NCI-H69 (cell line): ENCODE measurements at places on chromosomes 5 and 9.

DNA sequence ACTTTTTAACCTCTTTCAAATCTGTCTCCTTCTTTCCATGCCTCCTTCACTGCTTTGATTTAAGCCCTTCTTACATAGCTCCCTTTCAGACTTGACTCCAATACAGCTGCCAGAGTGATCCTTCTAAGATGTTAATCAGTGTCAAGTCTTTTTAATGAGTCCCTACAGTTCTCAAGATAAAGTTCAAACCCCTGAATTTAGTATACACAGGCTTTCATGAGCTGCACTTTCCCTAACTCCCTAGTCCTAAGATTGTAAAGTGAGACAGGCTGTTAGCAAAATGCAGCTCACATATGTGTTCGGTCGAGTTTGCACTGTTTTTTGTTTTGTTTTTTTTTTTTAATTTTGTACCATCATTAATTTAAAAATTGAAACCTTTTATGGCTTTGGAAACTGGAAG lies 190.4 kb upstream of the VCAN start:
- DNase-seq: no peak

- no peak for DNase-seq
Measured at GRCh38 chr5:82218374-82219156, 59.6 kb downstream of the RPS23 start.

DNA sequence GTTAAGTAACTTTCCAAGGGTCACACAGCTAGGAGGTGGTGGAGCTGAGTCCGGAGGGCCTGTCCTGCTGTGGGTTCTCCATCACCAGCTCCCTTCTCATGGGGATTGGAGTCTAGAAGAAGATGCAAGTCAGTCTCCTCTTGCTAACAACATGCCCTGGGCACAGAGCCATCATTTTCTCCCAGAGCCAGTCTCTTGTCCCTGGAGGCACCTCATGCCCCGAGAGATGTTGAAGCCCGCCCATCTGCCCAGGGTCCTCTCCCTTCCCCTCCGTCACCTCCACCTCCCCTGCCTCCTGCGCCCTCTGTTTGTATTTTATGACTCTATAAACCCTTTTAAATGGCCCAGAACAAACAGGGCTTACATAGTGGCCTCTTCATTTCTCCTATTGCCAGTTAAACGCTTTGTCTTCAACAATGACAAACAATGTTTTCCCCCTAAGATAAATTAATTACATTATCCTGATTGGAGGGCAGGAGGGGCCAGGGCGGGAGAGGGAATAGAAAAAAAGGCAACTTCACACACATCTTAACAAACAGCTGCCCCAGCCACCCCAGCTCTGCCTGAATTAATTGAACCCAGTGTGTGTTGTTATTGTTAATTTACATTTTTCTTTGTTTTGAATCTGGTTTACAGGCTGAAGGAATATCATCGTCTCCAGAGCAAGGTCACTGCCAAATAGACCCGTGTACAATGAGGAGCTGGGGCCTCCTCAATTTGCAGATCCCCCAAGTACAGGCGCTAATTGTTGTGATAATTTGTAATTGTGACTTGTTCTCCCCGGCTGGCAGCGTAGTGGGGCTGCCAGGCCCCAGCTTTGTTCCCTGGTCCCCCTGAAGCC lies 55.8 kb downstream of the ASS1 start:
- DNase-seq: peak; percentile 92

- peak; percentile 100 for DNase-seq
Measured at GRCh38 chr9:83980395-83981125, at the start of gene RMI1. Gene RMI1, plus strand, starts transcription at chr9:83980805. Its CDS starts 20,182 bp downstream, at chr9:84000987.

- peak; percentile 79 for DNase-seq
Measured at GRCh38 chr9:117335837-117336433, 78.9 kb downstream of the ASTN2 start.

- DNase-seq: peak; percentile 100
Measured at GRCh38 chr5:155529362-155529761, 515.8 kb downstream of the KIF4B start.

DNA sequence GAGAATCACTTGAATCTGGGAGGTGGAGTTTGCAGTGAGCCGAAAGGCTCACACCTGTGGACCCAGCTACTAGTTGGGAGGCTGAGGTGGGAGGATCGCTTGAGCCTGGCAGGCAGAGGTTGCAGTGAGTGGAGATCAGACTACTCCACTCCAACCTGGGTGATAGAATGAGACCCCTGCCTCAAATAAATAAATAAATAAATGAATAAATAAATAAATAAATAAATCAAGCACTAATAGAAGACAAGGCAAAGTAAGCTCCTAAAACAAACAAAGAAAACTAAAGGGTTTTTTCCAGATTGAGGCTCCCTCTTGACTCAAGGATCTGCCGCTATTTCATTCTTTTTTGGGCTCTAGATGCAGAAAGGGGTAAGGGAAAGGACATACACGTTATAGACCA lies 34.7 kb upstream of the CLINT1 start:
- DNase-seq: no peak

DNA sequence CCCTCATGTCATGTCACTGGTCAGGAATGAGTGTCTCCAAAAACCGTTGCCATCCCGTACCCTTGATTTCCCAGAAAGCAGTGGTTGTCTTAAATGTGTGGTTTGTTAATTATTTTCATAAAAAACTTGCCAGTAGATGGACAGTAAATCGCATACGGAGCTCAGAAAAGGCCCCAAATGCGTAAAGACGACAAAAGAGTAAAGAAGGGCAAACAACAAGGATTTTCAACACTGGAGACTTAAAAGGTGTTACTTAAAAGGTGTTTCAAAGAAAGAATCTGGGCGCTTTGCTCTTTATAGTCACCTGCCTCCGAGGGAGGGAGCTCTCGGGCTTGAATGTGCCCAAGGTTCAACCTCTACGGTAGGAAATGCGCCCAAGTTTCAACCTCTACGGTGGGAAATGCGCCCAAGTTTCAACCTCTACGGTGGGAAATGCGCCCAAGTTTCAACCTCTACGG lies 734 bp downstream of the KIF27 start:
- peak; percentile 91 for DNase-seq

DNA sequence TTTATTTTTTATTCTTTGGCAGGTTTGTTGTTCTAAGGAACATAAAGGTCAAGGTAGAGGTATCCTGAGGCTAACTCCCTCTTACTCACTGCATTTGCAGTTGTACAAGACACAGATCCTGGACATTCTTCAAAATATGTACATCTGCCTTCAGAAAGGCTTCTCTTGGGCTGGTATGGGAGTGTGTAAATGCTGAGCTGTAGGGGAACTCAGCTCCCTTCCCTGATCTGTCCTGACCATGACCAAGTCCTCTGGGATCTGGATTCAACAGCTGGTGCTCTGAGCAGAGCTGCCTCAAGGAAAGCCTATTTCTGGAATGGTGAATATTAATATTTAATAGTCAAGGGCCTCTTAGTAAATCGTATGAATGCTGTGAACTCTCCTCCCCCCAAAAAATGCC lies 117.4 kb downstream of the PRKACG start:
- no peak for DNase-seq

- DNase-seq: no peak
Measured at GRCh38 chr5:159956074-159956473, 39.8 kb downstream of the ADRA1B start.

DNA sequence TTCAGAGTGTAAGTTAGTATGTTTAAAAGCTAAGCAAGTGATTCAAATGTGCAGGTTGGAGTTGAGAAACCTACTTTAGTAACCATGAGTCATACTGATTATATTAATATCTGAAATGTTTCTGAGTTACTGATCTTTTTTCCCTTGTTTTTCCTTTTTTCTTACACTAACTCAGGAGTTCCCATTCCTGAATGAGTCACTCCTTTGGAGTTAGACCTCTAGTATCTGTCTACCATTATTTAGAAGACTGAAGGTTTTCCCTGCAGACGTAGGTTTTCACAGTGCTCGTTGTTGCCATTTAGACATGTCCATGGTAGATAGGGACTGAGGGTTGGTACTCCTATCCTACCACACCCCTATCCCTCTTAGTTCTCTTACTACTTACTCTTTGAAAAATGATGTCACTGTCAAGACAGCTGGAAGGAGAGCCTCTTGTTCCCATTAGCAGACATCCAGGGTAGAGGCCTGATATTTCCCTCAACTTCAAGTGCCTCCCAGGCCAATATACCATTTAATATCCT lies 20.2 kb downstream of the OCLN start:
- no peak for DNase-seq

DNA sequence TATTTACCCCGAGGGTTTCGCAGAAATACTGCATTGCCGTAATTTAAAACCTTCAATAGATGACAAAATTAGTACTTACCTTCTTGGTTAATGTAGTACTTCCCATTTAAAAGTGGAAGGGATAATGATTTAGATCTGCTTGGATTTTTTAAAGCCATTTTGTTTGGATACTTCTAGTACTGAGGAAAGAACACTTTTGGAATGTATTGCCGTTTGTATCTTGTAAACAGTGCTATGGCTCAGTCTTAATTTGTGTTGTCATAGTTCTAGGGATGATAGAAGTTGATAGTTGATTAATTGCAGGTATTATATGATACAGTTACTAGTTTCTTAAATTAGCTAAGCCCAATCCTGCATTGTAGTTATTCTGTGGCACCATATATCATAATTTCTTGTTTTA lies 33.1 kb downstream of the TNPO1 start:
- peak; percentile 40 for DNase-seq

- no peak for DNase-seq
Measured at GRCh38 chr9:73541923-73542322, 390.3 kb downstream of the ANXA1 start.

GRCh38 chr5:129069292-129069691 lies 25.3 kb upstream of the ISOC1 start:
- no peak for DNase-seq

DNA sequence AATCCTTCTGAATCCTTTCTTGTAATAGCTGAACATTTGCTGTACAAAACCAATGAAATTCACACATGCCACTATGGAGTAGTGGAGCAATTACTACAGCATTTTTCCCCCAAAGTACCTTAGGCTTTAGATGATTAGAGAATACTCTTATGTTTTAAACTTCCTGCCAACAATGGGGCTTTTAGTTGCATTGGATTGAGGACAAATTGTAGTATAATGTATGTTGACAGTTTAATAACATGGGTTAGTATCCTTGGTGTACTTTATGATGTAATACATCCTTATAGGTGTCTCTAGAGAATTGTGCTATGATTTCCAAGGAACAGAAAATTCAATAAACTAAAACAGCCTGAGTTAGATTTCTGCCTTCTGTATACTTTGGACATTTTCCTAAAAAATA lies 422.7 kb upstream of the GRAMD2B start:
- peak; percentile 98 for DNase-seq
